ENCODE measurements at places on chromosomes 5 and 9.

GRCh38 chr5:172801179-172801671 lies 30.2 kb upstream of the DUSP1 start:
- no peak for DNase-seq

GRCh38 chr5:161396171-161396570 lies 150.4 kb downstream of the GABRB2 start:
- DNase-seq = no peak

DNA sequence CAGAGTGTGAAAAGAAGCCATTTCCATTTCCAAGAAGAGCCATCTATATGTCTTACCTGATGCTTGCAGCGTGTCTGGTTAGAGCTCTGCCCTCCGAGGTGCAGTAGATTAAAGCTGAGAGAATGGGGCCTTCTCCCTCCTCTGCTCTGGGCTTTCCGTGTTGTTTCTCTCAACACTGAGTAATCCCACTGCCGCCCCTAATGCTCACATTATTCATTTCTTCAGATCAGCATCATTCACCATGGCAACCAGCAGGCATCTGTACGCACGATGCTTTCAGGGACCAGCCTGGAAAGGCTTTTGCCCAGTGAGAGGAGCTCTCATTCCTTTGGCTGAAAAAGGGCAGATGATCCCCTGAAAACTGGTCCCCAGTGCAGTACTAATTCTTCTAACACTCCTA lies 79.6 kb downstream of the CYFIP2 start:
- DNase-seq = no peak

DNA sequence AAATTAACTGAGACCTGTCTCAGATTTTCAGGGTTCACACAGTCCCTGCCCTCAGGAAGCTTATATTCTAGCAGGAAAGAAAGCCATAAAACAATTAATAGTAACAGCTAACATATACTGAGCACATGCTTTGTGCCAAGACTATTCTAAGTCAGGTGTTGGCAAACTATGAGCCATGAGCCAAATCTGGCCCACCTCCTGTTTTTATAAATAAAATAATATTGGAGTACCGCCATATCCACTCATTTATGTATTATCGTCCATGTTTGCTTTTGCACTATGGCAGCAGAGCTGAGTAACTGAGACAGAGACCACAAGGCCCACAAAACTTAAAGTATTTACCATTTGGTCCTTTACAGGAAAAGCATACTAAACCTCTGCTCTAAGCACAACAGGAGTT lies 83.3 kb upstream of the TRIO start:
- DNase-seq = no peak

GRCh38 chr5:139662617-139663016 lies 14.5 kb downstream of the CXXC5 start:
- no peak for DNase-seq

- DNase-seq = no peak
Observed at GRCh38 chr9:89878687-89879086, 273.9 kb downstream of the GADD45G start.

GRCh38 chr5:36701085-36701698 lies 94.8 kb downstream of the SLC1A3 start:
- DNase-seq = no peak

DNA sequence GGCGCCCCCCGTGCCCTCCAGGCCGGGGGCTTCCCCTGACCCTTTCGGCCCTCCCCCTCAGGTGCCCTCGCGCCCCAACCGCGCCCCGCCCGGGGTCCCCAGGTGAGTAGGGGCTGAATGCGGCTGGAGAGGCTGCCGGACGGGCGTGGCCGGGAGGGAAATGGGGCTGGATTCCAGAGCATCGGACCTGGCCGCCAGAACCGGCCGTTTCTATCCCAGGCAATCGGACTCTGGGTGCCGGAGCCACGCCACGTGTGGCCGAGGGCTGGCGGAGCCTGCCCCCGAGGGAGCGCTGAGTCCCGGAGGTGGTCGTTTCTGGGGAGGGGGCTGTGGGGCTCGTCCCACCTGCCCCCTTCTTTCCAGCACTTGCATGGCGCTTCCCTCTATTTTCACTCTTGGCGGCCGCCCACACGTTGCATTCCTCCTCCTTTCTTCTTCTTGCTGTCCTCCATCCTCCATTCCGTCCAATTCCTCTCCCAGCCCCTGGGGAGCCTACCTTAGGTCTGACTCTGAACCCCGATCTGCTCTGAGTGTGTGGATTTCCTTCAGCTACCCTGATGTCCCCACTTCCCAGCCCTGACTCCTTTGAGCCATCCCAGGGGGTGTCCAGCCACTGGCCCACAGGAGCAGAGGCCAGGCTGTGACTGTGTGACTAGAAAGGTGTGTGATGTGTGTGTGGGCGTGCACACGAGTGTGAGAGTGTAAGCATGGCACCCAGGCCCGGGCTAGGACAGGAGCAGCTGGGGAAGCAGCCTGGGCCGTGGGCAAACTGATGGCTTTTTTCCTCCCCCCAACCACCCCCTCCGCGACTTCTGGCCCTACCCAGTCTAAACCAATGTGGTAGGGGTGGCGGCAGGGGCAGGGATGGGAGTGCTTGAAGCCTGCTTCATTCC lies 24.7 kb downstream of the GOLGA2 start:
- DNase-seq = no peak

GRCh38 chr9:11352612-11353011 lies 739.8 kb upstream of the PTPRD start:
- no peak for DNase-seq

DNA sequence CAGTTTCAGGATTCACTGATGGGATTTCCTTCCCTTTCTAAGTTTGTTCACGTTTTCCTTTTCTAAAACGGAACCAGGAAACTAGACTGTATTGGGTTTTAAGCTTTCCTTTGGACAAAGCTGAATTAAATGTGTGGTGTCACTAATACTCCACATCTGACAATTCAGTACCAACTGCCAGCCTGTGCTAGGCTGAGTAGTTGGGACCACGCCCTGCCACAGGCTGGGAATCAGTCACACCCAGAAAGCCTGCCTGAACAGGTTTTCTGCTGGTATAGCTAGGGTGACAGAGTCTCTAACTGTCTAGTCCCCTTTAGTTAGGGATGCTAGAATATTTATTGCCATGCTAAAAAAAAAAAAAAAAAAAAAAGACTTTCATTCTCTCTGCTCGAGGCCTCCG lies 15.6 kb downstream of the SPACA9 start:
- no peak for DNase-seq

GRCh38 chr5:151086192-151086869 lies 5.5 kb upstream of the TNIP1 start:
- no peak for DNase-seq

GRCh38 chr5:89989776-89990175 lies 419.8 kb downstream of the CETN3 start:
- DNase-seq = no peak

- no peak for DNase-seq
Observed at GRCh38 chr9:135281791-135282737, 194.6 kb downstream of the OLFM1 start.

DNA sequence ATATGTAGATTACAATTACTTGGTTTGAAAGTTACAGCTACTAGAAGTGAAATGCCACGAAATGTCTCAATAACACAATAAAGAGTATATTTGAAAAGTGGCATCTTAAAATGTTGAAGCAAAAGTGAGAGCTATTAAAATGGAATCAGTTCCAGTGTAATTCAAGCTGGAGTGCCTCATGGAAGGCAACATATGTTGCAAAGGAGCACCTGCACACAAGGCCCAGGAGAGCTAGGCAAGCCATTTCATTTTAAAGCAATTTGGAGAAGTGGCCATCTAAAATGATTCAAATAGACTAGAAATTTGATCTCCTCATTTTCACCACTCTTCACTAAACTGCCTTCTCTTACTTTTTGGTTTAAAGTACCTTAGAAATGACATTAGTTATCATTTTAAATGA lies 167.8 kb downstream of the GABRB2 start:
- no peak for DNase-seq

DNA sequence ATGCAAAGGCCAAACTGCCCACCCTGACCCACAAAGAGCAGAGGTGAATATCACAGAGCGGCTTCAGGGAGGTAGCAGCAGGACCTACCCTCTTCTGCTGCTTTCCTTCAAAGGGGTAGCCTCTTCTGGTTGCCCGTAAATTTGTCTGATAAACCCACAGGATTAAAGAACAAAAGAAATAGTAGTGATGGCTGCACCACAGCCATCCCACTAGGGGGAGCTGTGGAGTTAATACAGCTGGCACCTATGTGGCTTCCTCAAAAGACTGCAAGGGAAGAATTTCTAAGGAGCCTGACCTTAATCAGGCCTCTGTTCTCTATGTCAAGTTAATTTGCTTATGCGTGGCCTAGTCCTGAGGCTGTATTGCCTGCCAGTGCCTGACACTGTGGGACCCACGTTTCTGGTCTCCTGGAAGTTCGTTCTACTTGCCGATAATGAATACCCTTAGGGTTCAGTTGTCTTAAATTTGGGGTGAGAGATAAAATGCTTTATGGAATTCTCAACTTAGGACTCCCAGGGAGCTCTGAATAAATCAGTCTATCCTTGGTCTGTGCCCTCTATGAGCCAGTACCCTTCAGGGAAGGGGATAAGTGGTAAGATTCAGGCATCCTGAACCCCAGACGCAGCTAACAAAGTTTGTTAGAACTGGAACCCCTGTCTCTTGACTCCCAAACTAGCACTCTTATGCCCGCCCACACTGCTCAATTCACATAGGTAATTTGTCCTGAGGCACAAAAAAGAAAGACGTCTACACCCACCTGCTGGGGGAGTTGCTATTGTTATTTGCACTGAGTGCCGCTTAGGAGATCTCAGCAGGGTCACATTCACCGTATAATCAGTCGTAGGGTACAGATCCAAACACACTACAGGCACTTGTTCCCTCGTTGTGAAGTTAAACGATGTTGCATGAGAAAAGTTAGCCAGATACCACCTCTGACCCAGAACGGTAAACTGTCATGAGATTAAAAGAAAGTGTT lies 77.1 kb downstream of the SUSD1 start:
- DNase-seq = peak; percentile 67

DNA sequence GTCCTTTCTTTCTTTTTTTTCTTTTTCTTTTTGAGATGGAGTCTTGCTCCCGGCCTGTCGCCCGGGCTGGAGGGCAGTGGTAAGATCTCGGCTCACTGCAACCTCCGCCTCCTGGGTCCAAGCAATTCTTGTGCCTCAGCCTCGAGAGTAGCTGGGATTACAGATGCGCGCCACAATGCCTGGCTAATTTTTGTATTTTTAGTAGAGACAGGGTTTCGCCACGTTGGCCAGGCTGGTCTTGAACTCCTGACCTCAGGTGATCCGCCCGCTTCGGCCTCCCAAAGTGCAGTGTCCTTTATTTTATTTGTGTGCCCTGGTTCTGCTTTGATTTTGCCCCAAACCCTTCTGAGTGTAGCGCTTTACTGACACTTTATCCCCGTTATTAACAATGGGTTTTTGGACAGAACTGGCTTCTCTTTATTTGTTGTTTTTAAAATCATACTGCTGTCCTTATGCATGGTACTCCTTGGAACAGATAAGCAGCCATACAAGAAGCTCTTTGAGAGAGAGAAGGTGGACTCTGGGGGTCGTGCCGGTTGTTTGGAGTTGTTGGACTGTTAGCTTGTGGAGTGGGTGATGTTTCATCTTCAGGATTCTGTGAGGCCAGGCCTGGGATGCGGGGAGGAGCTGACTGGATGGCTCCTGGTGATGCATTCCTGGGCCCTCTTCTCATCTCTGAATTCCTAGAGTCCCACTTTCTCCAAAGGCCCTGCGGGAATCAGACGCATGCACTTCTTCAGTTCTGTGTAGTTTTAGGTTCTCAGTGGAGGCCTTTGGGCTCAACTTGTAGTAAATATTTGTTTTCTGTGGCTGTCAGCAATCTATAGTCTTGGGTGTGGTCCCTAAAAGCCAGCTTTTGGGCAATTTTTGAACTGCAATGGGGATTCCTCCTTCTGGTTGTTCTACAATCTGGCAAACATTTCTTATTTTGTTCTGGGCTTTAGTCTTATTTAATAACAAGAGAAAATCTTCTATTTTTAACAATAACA lies 47.8 kb downstream of the PTTG1 start:
- no peak for DNase-seq

Data from astrocyte of the cerebellum (primary cell).